Astrocyte of the spinal cord (primary cell): ENCODE measurements at places on chromosomes 12 and 14.

DNA sequence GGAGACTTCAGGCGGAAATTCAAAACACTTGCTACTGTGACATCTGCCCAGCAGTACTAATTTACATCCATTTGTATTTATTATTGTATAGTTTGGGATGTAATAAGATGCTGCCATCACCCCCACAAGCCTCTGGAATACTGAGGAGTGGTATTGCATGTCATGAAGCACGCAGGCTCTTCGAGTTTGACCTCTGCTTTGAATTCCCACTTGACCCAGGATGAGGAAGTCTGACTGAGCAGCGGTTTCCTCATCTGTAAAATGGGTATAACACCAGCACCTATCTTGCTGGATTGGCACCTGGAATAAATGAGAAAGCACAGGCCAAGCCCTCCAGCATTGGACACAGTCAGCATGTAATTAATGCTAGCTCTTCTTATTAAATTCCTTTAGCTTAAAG, 116.0 kb upstream of the DIO3 start:
- DNase-seq, result no peak

GRCh38 chr14:89408907-89409700, 7.9 kb downstream of the FOXN3 start:
- no peak for DNase-seq

DNA sequence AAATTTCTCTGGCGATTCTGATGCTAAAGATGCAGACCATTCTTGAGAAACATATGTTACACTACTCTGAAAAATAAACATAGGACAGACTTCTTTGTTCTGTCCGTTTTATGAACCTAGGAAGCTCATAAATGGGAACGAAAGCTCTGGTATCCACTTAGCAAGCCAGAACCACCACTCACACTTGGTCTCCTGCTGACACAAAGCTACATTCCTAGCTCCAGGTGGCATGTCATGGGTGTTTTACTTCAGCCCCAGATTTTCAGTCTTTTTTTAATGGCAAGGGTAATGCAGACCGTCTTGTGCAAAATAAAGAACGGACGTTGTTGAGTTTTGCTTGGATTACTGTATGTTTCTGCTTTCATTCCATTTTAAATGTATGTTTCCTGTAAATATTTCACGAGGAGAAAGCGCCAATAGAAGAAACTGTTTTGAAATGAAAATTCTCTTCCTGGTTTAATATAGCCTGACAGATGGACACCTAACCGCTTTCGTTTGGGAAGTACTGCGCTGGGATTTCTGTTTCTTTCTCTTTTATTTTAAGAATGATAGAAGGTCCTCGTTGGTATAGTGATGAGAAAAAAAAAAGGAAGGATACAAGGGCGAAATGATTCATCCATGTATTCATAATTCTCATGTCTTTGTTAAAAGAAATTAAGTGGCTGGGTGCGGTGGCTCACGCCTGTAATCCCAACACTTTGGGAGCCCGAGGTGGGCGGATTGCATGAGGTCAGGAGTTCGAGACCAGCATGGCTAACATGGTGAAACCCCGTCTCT, 871 bp upstream of the COQ5 start:
- DNase-seq, result peak; percentile 64

DNA sequence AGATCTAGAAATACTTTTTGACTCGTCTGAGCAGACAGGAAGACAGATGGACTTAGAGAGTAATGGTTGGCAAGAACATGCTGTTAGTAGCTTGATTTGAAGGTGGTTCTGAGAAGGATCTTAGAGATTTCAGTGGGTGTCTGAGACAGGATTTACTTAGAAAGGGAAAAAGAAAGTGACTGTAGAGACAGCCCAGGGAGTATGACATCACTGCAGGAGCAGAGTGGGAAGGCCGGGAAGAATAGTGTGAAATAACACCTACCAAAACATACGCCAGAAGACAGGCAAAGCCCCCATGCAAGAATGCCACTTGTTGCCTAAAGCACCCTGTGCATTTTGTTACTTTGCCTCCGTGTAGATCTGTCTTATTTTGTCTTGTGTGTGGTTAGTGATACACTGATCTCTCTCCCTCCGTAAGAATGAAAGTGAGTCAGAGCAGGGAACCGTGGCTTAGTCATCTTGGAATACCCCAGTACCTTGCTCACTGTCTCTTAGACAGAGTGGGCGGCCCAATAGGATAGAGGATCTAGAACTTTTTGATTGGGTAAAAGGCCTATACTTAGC, 161.3 kb upstream of the IFNG-AS1 start:
- DNase-seq, result peak; percentile 97

- DNase-seq, result peak; percentile 67
Observed at GRCh38 chr14:21070610-21071224, 613 bp downstream of the ARHGEF40 start.
